ENCODE measurements at places on chromosomes 1 and 21.

DNA sequence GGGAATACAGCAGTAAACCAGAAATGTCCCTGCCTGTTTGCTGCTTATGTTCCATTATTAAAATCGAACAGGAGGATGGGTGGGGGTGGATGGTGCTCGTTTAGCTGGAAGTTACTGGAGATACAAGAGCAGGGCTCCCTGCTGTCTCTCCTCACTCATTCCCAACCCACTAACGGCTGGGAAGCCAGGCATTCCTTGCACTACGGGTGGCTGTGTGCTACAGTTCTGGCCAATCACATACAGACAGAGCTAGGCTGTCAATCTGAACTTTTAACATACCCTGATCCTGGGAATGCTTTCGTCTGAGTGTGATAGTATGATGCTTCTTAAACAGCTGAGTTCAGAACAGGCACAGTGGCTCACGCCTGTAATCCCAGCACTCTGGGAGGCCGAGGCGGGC is 7.0 kb downstream of the SIPA1L2 start:
- H3K27me3 ChIP-seq = no peaks in the 10 kb centered on the region
- no peaks in the 10 kb centered on the region for H3K4me1 ChIP-seq

- no peaks in the 10 kb centered on the region for H3K36me3 ChIP-seq
- no peak overlapping the region for H3K4me3 ChIP-seq
- H3K4me1 ChIP-seq = no peaks in the 10 kb centered on the region
- no peak overlapping the region for H3K27ac ChIP-seq
Measured at GRCh38 chr1:86739648-86740509, 35.5 kb downstream of the SH3GLB1 start.

DNA sequence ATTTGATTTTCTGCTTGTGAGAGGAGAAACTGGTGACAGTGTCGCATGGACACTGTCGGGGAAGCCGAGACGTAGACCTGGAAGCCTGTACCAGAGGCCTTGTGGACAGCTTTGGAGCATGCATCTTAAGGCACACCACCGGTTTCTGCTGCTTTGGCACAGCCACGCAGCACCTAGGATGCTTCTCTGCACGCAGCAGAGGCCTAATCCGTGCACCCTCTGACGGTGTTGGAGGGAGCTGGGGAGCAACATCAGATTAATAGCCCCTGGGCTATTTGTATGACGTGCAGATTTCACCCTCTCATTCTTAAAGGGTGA is 30.3 kb downstream of the TEX35 start:
- H3K4me3 ChIP-seq = peak overlapping the region; percentile 67
- H3K36me3 ChIP-seq = no peaks in the 10 kb centered on the region
- no peaks in the 10 kb centered on the region for H3K27me3 ChIP-seq
- H3K4me1 ChIP-seq = no peaks in the 10 kb centered on the region
- DNase-seq = no peak

DNA sequence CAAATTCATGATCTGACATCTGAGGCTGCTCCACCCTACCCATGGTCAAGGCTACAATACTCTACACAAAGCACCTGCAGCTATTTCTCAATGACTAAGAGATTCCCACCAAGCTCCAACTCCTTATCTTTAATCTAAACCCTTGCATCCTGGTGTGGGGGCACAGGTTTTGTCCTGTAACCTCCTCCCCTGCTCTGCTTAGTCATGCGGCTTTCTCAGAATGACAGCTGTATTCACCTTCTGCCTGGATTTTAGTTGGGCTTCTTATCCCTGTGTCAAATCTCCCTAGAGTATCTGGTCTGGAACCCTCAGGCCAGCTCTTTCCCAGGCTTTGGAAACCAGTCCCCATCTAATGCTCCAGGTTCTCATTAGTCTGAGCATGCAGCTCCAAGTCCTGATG is 159.0 kb downstream of the BARHL2 start:
- no peaks in the 10 kb centered on the region for H3K36me3 ChIP-seq
- no peak overlapping the region for H3K4me3 ChIP-seq
- no peaks in the 10 kb centered on the region for H3K27me3 ChIP-seq
- DNase-seq = no peak
- no peak overlapping the region for H3K27ac ChIP-seq

DNA sequence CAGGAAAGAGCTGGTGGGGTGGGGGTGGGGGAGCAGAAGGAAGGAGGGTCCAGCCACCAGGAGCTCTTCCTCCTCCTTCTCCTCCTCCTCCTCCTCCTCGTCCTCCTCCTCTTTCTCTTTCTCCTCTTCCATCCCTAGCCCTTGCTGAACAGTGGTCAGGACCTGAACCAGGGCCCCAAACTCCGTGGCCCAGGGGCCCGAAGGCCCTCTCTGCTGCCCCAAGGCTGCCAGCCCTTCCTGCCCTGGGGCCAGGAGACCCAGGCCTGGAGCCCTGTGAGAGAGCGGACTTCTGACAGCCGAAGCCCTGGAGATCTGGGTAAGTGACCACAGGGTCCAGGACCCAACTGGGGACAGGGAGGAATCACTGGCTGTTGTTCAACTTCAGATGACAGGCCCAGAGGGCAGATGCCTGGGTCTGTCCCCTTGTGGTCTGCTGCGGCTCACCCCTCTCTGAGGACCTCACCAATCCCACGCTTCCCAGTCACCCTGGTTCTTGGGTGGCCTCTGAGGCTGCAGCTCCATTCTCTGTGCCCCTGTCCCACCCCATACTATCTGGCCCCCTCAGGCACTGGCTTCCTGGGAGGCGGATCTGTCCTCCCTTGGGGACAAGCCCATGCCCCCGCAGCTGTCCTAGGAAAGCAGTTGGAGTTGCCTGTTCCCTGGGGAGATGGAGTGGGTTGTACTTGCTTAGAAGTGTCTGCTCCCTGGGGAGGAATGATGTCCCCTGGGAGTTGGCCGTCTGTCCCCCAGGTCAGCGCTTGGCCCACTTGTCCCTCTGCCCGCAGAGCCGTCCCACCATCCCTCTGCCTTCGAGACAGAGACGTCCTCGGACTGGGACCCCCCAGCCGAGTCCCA is 51.8 kb downstream of the VWA5B1 start:
- no peaks in the 10 kb centered on the region for H3K4me1 ChIP-seq
- no peak overlapping the region for H3K4me3 ChIP-seq
- H3K27ac ChIP-seq = no peak overlapping the region
- DNase-seq = no peak
- H3K27me3 ChIP-seq = no peaks in the 10 kb centered on the region

DNA sequence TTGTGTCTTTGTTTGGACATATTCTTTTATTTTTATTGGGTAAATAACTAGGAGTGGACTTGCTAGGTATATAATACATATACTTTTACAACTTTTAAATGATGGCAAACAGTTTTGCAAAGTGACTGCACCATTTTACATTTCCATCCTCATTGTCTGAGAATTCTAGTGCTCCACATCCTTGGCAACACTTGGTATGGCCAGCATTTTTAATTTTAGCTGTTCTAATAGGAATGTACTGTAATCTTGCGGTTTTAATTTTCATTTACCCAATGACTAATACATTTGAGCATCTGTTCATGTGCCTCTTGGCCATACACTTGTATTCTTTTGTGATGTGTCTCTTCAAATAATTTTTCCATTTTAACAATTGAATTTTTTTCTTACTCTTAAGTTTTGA is 37.0 kb upstream of the ATP6V1G3 start:
- no peak overlapping the region for H3K4me3 ChIP-seq
- DNase-seq = no peak
- H3K27ac ChIP-seq = no peak overlapping the region

GRCh38 chr1:108009603-108010195 is 44.7 kb upstream of the VAV3 start:
- no peaks in the 10 kb centered on the region for H3K27me3 ChIP-seq
- H3K36me3 ChIP-seq = no peaks in the 10 kb centered on the region
- H3K4me3 ChIP-seq = no peak overlapping the region
- no peak overlapping the region for H3K27ac ChIP-seq
- DNase-seq = no peak

DNA sequence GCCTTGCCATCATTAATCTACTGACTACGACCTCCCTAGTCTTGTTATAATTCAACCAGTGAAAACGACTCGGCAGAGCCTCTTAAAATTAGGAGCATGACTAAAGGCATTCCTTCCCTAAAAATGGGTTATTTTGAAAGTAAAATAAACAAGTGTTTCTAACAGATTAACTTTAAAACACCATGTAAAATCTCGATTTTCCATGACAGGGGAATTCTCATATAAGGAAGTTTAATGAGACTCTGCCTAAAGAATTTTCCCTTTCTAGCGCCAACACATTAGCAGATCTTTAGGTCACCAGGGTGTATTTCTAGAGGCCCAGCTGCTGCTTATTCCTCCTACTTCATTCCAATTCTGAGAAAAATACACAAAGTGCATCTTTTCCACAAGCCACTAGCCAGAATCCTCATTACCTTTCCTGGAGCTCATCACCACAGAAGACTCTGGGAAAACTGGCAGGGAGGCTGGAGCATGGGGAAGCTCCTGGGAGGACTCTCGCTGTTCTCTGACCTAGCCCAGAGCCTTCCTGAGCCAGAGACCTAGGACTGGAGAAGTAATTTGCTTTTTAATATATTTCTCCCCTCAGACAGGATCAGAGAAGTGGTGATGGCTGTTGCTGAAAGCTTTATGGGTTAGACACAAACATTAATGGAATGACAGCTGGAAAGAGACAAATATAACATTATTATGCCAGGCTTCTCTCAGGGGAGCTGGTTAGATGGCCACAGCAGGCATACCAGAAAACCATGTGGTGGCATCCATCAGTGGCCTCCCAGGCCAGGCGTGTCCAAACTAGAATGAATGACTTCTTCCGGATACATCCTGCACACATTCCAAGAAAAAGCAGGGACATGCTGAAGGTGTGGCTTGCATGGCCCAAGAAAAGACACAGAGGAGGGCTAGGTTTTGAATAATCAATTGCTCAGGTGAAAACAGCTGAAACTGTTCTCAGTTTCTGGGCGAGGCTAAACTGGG is 63.6 kb upstream of the CTTNBP2NL start:
- no peak overlapping the region for H3K4me3 ChIP-seq
- no peaks in the 10 kb centered on the region for H3K27me3 ChIP-seq
- H3K27ac ChIP-seq = no peak overlapping the region
- no peaks in the 10 kb centered on the region for H3K36me3 ChIP-seq
- DNase-seq = no peak
- H3K4me1 ChIP-seq = no peaks in the 10 kb centered on the region

DNA sequence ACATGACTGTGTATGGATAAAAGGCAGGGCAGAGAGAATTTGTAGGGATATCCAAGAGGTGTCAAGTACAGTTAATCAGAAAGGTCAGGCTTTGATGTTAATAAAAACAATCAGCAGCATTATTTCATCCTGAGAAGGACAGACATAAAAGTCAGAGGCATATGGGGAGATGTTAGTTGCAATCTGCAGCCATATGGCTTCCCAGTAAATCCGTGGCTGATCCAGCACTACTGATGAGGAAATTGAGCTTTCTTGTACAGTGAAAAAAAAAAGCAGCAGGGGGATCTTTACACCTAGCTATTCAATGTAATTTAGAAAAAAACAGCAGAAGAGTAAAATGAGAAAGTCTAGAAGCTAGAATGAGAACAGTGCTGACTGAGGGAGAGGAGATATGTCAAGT is 2.2 kb upstream of the SPRR1B start:
- H3K36me3 ChIP-seq = no peaks in the 10 kb centered on the region
- H3K4me1 ChIP-seq = no peaks in the 10 kb centered on the region
- no peak overlapping the region for H3K27ac ChIP-seq

- no peaks in the 10 kb centered on the region for H3K4me1 ChIP-seq
- H3K27ac ChIP-seq = no peak overlapping the region
- no peaks in the 10 kb centered on the region for H3K36me3 ChIP-seq
- H3K4me3 ChIP-seq = no peak overlapping the region
- H3K27me3 ChIP-seq = peaks cover 3% of the 10 kb centered on the region
- no peak for DNase-seq
Measured at GRCh38 chr1:3419415-3420204, 34.9 kb upstream of the ARHGEF16 start.

DNA sequence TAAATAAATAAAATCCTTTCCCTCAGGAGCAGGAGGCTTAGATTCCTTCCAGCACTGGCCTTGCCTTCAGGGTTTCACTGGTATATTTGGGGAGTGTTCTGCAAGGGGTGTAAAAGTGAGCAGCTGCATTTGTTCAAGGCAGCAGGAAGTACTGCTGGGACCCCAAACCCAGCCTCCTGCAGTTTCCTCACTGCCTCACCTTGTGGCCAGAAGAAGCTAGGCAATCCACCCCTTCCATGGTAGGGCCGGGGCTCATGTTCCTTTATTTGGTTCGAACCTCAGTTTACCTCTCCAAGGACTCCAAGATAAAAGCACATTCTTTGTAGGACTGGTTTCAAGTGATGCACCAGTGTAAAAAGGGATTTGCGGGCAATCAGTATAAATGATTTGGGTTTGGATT is 21.0 kb upstream of the CFAP126 start:
- H3K4me3 ChIP-seq = no peak overlapping the region
- H3K4me1 ChIP-seq = no peaks in the 10 kb centered on the region
- no peak overlapping the region for H3K27ac ChIP-seq
- no peak for DNase-seq
- no peaks in the 10 kb centered on the region for H3K27me3 ChIP-seq
- no peaks in the 10 kb centered on the region for H3K36me3 ChIP-seq

- DNase-seq = no peak
- no peak overlapping the region for H3K4me3 ChIP-seq
Measured at GRCh38 chr1:63636192-63637105, 43.2 kb downstream of the PGM1 start.

DNA sequence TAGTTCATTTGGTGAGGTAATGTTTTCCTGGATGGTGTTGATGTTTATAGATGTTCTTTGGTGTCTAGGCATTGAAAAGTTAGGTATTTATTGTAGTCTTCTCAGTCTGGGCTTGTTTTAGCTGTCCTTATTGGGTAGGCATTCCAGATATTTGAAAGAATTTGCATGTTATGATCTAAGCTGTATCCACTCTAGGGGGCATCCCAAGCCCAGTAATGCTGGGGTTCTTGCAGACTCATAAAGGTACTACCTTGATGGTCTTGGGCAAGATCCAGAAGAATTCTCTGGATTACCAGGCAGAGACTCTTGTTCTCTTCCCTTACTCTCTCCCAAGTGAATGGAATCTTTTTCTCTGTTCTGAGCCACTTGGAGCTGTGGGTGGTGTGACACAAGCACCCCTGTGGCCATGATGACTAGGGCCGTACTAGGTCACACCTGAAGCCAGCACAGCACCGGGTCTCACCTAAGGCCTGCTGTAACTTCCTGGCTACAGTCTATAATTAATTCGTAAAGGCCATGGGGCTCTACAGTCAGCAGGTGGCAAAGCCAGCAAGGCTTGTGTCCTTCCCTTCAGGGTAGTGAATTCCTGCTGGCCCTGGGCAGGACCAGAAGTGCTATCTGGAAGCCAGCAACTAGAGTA is 74.8 kb upstream of the PDE4B start:
- no peak for DNase-seq
- H3K27ac ChIP-seq = no peak overlapping the region
- H3K4me3 ChIP-seq = no peak overlapping the region
- no peaks in the 10 kb centered on the region for H3K4me1 ChIP-seq
- H3K36me3 ChIP-seq = no peaks in the 10 kb centered on the region

DNA sequence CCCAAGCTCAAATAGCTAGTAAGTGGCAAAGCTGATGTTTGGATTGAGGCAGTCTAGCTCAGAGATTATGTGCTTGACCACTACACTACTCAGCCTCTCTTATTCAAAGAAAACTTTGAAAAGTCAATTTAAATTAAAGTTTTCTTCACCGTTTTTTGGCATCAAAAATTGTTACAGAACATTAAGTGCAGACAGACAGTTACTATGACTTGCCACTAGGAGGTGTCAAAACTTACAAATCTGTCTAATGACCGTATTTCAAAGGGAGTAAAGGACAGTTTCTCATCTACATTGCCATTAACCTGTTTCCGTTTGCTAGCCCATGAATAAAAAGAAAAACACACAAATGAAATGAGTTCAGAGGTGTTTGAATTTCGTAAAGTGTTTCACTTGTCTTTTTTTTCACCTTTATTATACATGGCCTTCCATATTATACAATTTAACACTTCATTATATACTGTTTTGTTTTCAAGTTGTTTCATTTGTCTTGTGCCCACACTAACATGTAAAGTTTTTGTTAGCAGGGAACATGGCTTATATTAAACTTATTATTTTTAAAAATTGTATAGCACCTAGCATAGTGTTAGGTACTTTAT is 57.4 kb upstream of the MTF2 start:
- H3K27ac ChIP-seq = no peak overlapping the region
- no peaks in the 10 kb centered on the region for H3K4me1 ChIP-seq
- no peaks in the 10 kb centered on the region for H3K36me3 ChIP-seq
- H3K27me3 ChIP-seq = no peaks in the 10 kb centered on the region
